ENCODE measurements at places on chromosomes 1 and 21.

GRCh38 chr1:236128646-236129178 is 13.6 kb upstream of the GPR137B start:
- no peak for DNase-seq

GRCh38 chr1:180997843-180998504 is 24.7 kb downstream of the STX6 start:
- DNase-seq, result no peak

GRCh38 chr1:166390366-166391033 is 223.7 kb upstream of the FAM78B start:
- no peak for DNase-seq

- no peak for DNase-seq
Observed at GRCh38 chr1:167984886-167985489, 48.1 kb upstream of the MPC2 start.

GRCh38 chr1:197838836-197839235 is 63.6 kb upstream of the DENND1B start:
- DNase-seq, result no peak

- DNase-seq, result no peak
Observed at GRCh38 chr1:8083739-8084484, 57.8 kb upstream of the ERRFI1 start.

- no peak for DNase-seq
Observed at GRCh38 chr1:88990426-88990825, 2.0 kb downstream of the KYAT3 start.

GRCh38 chr21:33661146-33661545 is 18.8 kb downstream of the ITSN1 start:
- DNase-seq, result no peak

DNA sequence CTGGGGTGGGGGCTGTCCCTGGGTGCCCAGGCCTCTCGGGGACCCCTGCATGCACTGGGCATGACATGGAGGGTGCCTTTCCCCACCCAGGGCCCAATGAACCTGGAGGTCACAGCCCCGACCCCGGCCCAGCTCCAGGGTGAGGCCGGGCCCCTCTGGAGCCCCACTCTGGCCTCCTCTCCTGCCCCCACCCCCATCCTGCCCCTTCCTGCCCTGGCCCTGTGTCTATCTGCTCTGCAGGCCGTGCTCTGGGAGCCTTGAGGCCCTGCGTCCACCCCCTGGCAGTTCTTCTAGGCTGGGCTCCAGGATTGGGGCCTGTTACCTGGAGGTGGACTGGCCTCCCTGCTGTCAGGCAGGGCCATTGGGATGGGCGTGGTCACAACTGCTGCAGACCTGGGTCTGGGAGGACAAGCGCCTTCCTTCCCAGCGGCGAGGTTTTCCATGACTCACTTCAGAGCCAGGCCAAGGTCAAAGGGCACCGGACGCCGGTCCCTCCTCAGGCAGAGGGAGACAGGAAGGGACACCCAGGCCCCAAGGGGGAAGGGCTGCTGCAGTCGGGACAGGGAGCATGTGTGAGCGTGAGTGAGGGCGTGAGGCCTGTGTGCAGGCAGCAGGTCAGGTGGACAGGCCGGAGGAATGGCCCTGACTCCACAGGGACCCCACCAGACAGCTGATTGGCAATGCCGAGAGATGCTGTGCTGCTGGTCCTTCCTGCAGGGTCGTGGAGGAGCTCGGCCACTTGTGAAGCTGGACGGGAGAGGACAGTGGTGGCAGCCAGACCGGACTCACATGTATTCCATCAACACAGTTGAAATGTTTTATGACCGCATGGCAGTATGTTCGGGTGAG is 31.1 kb upstream of the POFUT2 start:
- DNase-seq, result no peak

- peak; percentile 81 for DNase-seq
Observed at GRCh38 chr1:40802078-40802741, 18.6 kb downstream of the KCNQ4 start.

DNA sequence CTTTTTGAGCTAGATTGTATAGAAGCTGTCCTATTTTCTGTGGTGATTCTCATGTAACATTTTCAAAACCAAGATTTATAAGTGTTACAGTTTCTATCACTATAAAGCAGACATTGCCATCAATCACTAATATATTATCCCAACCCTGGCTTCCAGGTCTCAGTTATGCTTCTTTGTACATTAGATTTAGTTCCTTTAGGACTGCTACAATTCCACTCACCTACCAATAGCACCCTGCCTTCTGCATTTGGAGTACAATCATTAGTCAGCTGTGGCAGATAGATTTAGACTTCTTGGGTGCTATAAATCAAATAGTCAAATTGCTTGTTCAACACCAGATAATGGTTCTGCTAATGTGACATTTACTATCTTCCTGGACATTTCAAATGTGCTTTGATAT is 281.6 kb downstream of the BRINP3 start:
- DNase-seq, result no peak

GRCh38 chr1:108071601-108072000 is 106.6 kb upstream of the VAV3 start:
- DNase-seq, result no peak

GRCh38 chr1:67894981-67895735 is 61.9 kb upstream of the GNG12 start:
- DNase-seq, result no peak

Data from activated CD4-positive, alpha-beta T cell treated with anti-CD3 and anti-CD28 coated beads for 1 hour (primary cell).